Activated T-helper 1 cell treated with Interleukin-2 at 50 U/mL for 16 hours (primary cell): ENCODE measurements at places on chromosomes 4 and X.

DNA sequence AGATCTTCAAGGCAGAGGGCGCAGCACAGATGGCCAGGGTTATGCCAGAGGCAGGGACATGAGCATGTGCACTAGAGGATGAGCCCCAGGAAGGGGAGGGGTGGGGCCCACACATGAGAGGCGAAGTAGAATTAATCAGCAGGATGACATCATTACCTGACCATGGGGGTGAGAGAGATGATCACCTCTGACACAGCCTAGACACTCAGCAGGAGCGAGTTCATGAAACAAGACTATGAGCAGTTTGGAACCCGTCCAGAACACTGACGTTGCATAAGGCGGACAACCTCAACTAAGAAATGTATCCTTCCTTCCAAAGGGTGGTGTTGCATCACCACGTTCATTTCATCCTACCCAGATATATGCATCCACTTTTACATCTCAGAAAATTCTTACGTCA, 446.7 kb upstream of the TENM3 start:
- no peak for DNase-seq

DNA sequence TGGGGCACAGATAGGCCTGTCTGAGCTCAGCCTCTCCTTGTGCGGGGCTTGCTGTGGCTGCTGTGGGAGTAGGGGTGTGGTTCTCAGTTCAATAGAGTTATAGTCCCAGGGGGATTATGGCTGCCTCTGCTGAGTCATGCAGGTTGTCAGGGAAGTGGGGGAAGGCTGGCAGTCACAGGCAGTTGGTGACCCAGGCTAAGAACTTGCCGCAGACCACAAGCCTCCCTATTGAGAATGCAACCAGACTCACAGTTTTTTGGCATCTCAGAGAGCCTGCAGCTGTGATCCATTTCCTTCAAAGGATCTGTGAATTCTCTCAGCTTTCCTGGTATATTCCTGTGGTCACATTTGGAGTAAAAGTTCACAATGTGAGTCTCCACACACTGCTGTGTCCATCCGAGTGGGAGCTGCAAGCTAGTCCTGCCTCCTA, 364.9 kb downstream of the ZNF674 start:
- DNase-seq: no peak

GRCh38 chr4:82469791-82470345, 39.5 kb downstream of the ENOPH1 start:
- DNase-seq: no peak

DNA sequence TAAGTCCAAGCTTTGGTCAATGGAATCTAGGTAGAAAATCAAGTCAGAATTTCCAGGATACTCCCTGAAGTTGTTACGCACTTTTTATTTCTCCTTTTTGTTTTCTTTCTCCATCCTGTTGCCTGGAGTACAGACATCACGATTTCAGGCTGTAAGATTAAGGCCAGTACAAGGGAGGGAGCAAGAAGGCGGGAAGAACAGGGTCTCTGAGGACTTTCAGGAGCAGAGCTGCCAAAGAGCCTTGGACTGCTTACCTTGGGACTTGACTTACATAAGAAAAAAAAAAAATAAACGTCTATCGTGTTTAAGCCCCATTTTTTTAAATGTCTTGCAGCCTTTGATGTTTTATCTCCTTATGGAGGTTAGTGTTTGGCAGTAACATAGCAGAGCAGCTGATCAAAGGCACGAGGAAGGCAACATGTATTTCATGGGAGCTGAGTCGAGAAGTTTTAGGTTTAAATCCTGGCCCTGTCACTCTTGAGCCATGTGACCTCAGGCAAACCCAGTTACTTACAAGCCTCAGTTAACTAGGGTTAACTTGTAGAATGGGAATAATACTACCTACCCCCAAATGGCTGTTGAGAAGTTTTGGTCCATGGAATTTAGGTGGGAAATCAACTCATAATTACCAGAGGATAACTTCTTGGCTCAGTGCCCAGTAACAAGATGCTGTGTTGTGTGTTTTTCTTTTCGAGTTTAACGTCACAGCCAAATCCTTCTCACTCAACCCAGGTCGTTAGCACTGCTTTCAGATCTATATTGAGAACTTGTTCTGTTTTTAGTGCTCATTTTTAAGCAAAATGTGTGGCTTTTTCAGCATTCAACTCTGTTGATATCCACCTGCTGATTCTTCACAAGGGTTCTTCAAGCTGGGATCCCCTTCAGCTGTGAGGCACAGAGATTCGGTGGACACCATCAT, 106.8 kb downstream of the CLNK start:
- DNase-seq: no peak

DNA sequence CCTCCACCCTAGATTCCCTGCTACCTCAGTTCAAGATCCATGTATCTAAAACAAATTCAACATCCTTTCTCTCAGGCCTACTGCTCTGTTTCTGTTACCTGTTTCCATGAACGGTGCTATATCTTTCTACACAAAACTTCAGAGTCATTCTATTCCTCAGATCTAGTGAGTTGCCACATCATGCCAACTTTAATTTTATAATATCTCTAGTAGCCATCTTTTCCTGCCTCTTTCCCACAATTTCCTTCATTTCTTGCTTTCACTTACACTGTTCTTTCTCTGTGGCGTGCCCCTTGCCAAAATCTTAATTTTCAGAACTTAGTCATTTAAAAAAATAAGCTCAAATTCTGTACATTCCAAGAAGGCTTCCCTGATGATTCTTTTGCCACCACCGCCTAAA, 15.2 kb downstream of the GUCY1A1 start:
- no peak for DNase-seq

DNA sequence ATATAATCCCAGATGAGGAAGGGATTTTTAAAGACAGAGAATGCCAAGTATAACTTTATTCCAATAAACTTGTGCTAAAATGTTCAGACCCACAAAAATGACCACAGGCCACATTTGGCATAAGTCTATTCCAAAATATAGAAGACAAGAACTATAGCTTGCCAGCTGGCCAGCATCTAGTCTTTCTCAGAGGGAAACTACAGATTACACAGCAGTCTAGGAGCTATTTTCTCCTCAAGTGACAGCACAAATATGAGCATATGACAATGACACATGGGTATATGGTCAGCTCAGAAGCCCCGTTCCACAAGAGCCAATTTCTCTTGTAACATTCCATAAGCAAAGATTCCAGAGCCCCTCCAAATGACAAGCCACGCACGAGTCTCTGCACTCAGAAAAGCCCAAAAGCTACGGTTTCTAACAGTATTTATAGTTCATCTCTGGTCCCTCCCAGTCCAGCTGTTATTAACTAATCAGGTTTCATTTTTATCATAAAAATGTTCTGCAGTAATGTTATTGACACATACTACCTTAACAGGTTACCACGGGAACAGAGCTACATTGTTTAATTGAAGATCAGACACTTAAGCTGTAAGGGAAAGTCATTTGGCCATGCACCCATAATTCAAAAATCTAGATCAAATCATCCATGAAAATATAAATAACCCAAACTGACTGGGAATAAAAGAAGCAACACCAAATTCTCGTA, 70.3 kb downstream of the RAB28 start:
- no peak for DNase-seq

GRCh38 chr4:136002316-136002715, 1530.0 kb downstream of the PCDH18 start:
- no peak for DNase-seq

GRCh38 chr4:115334736-115335411, 221.5 kb upstream of the NDST4 start:
- no peak for DNase-seq

GRCh38 chrX:13863324-13863723, 46.4 kb upstream of the GPM6B start:
- DNase-seq: no peak

GRCh38 chr4:77481856-77482255, 123.8 kb upstream of the CXCL13 start:
- DNase-seq: no peak

GRCh38 chr4:23161787-23162186, 469.1 kb downstream of the GBA3 start:
- no peak for DNase-seq

GRCh38 chrX:23732704-23733103, 10.4 kb downstream of the ACOT9 start:
- DNase-seq: no peak

- no peak for DNase-seq
These were observed 130.8 kb upstream of the FRG1 start for GRCh38 chr4:189809839-189810238.

DNA sequence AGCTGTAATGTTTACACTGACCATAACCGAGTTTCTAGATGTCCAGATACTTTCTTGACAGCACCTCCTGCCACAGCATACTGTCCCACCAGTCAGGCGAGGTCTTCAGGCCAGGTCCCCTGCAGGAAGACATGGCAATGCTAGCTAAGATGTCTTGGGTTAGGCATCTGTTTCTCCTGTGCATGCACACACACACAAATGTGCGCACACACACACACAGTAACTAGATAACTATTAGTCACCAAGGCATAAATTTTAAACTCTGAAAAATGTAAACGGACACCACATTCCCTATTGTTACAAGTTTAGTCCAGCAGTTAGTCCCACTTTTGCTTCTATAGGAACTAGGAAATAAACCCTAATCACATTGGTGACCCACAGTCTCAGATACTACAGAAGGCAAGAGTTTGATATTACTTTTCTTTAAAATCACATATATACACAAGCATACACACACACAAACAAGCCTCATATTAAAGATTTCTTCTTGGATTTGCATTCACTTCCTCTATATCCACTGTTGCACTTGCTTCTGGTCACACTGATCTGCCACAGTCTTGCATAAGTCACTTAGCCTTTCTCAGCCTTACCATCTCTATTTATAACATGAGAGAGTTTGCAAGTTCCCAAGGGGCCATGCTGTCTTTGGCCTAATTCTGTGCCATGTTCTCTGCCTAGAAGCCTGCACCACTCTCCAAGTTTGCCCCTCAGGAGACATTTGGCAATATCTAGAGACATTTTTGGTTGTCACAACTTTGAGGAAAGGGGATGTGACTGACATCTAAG, 32.2 kb downstream of the IL21 start:
- DNase-seq: no peak

GRCh38 chr4:2858451-2859217, 15.0 kb downstream of the ADD1 start:
- DNase-seq: no peak

- DNase-seq: no peak
These were observed 9.5 kb upstream of the SFRP2 start for GRCh38 chr4:153798420-153798819.

DNA sequence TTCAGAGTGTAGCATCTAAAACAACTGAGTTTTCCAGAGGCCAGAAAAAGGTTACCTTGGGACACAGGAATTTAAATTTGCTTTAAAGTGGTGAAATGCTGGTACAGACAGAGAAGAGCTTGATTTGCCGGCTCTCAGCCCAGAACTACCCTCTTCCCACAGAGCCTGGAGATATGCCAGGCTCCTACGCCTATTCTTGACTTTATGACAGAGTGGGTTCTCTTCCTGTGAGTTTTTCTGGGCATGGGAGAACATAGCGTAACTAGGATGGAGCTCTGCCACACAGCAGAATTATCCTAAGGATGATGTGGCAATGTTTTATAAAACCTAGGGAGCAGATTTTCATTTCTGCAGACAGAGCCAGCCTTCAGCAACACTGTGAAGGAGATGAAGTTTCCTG, 241.8 kb downstream of the GRIA3 start:
- no peak for DNase-seq

DNA sequence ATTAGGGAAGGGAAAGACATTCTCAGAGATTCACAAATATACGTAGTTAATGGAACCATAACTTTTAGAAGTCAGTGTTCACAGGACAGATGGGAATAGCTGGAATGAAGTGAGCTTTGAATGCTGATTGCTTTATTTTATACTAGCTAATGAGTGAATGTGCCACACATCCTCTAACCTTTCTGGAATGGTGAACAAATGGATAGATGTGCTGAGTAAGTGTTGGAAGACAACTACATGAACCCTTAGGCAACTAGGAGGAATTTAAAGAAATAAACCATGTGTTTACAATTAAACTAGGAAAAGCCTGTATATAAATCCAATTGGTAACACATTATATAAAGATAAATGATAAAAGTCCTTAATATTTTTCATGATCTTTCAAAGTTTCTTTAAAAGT, 91.6 kb upstream of the LIMCH1 start:
- no peak for DNase-seq

GRCh38 chr4:120327276-120327675, 260.6 kb upstream of the MAD2L1 start:
- DNase-seq: no peak

- DNase-seq: no peak
These were observed 370.4 kb downstream of the MID1IP1 start for GRCh38 chrX:39171686-39172085.

GRCh38 chr4:15809058-15809457, 30.9 kb downstream of the CD38 start:
- no peak for DNase-seq

GRCh38 chrX:110003167-110004156, 548 bp downstream of the TMEM164 start:
- DNase-seq: no peak

- DNase-seq: no peak
These were observed 81.2 kb upstream of the PRSS48 start for GRCh38 chr4:151195801-151196200.
